ENCODE measurements at places on chromosomes 5 and 9.

- no peak for DNase-seq
Observed at GRCh38 chr5:95631255-95631958, 11.5 kb downstream of the GPR150 start.

DNA sequence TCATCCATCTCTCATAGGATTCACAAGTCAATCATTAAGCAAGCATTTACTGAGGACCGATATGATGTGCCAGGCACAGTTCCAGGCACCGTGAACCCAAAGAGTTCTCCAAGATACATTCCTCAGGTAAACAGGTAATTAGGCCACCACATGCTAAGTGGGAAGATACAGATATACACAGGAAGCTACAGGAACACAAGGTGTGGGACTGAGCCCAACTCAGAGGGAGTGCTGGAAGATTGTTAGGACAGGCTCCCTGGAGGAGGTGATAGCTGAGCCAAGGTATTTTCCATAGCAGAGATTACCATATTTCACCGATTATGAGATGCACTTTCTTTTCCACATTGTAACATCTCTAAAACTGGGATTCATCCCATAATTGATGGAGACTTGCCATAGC lies 31.4 kb upstream of the RAI14 start:
- no peak for DNase-seq

DNA sequence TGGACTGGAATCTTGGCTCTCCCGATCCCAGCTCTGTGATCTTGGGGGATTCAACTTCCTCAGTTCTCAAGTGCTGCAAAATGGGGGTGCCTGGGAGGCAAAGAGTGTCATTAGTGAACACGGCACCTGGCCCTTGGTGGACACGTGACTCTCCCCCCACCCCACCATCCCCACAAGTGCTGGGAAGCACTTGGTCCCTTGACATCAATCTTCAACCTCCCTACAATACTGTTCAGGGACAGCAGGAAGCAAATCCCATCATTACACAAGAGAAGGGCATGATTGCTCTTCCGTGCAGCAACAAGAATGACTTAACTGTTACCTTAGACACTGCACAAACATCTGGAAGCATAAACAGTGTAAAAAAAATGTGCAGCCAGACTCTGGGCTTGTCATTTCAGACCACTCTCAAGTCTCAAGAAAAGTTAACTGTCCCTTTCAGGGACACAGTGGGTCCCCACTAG lies 61.4 kb downstream of the PSMB7 start:
- no peak for DNase-seq

- no peak for DNase-seq
Observed at GRCh38 chr9:127979333-127980059, 1.3 kb downstream of the EEIG1 start.

GRCh38 chr5:54832045-54832444 lies 153.3 kb downstream of the ESM1 start:
- no peak for DNase-seq

DNA sequence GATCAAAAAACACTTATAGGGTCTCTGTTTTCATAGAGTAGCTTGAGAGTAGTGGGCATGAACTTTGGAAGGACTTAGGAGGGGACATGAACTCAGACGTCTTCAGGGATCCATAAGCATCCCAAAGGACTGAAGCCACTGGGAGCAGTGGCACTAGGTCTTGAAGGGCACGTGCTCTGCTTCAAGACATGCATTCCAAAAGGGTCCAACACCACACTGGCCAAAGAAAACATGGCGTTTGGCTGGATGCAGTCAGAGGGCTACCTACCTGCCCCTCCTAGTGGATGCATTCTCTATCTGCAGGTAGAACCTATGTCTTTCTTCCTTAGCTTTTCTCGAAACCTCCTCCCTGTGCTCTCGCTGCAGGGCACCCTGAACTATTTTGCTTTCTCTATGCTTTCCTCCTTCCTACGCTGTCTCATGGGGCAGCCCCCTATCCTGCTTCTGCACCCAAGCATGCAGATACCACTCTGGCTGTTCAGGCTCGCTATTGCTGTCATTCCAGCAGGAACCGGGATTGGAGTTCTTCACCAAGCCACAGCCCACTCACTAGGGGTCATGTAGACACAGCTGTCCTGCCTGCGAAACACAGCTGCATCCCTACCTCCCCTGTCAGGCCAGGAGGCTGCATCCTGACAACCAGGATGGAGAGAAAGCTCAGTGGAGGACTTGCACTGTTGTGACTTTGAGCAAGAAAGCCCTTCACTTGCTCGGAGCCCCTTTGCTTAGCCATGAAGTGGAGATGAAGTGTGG lies 11.9 kb downstream of the FAM240B start:
- no peak for DNase-seq

GRCh38 chr9:95920017-95920416 lies 44.5 kb downstream of the ERCC6L2 start:
- DNase-seq: no peak

DNA sequence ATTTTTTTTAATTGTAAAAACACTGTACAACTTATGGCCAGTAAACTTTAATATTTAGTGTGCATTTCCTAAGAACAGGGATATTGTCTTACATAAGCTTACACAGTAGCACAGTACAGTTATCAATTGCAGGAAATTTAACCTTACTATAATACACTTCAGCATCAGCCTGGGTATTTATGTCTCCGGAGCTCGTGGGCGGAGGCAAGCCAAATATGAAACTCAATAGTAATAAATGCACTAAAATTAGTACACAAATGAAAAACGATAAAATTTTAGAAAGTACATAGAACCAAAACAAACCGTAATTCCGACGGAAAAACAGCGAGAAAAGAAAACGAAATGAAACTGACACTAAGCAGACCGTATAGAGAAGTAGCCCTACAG lies 91.2 kb downstream of the ANXA2R start:
- DNase-seq: no peak

DNA sequence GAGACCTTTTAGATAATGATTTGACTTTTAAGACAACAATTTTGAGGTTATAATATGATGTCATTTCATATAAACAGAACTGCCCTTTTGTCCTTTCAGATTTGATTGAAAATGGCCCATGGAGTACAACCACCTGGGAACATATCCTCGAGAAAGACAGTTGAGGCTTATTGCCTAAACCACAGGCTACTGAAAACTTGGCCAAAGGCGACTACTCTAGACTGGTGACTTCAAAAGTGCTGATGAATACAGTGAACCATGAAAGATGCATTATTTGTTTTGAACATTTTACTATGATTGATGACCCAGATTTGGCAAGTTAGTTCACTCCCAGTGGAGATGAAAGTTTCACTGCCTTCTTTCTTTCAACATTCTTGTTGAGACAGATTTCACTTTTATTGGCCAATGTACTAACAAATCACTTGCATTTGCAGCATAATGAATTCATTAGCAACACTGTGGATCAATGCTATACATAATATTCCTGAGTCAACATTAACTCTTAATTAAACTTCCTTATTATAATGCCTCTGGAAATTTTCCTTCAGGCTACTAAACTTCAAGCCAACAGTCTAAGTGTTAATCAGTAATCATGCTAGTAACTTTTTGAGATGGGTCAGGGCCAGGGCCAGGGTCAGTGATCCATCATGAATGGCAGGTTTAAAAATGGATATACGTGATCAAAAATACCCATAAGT lies 480.3 kb downstream of the RAB3C start:
- no peak for DNase-seq

- DNase-seq: no peak
Observed at GRCh38 chr5:31148959-31149475, 44.5 kb upstream of the CDH6 start.

GRCh38 chr5:170571875-170572852 lies 68.3 kb downstream of the KCNIP1 start:
- no peak for DNase-seq

- no peak for DNase-seq
Observed at GRCh38 chr9:105188746-105189145, 55.7 kb upstream of the SLC44A1 start.

GRCh38 chr5:171601266-171601881 lies 181.9 kb downstream of the FGF18 start:
- peak; percentile 2 for DNase-seq

GRCh38 chr5:35745660-35746059 lies 111.0 kb upstream of the IL7R start:
- DNase-seq: no peak

DNA sequence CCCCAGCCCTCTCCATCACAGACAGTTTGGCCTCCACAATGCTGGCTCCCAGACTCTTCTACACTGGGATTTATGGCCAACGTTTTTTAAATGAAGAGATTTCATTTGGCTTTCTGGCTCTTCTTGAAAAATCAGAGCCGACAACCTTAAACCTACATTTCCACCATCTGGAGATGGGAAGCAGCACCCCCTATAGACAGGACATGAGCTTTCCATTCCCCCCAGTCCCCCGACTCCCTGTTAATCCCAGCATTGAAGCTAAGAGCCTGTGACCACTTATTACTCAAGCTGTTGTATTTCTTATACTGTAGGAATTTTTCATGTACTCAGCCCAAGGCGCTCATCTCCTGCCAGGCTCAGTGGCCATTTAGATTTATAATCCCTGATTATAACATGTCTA lies 34.0 kb upstream of the AFAP1L1 start:
- no peak for DNase-seq

GRCh38 chr9:77218612-77219011 lies 41.3 kb downstream of the VPS13A start:
- no peak for DNase-seq

- DNase-seq: peak; percentile 87
Observed at GRCh38 chr9:131755541-131756198, 15.8 kb upstream of the RAPGEF1 start.

- no peak for DNase-seq
Observed at GRCh38 chr9:136980669-136981478, 1.9 kb upstream of the LCNL1 start.

- no peak for DNase-seq
Observed at GRCh38 chr9:129094387-129095169, 13.7 kb downstream of the DOLPP1 start.

DNA sequence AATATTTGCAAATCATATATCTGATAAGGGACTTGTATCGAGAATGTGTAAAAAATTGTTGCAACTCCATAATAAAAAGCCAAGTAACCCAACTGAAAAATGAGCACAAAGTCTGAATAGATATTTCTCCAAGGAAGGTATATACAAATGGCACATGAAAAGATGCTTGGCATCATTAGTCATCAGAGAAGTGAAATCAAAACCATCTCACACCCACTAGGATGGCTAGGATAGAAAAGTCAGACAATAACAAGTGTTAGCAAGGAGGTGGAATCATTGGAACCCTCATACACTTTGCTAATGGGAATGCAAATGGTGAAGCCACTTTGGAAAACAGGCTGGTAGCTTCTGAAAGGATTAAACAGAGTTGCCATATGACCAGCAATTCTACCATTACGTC lies 182.7 kb downstream of the ERCC6L2 start:
- no peak for DNase-seq

- no peak for DNase-seq
Observed at GRCh38 chr9:90735952-90736351, 65.7 kb upstream of the SYK start.

- DNase-seq: no peak
Observed at GRCh38 chr9:74500584-74500924, 3.4 kb downstream of the RORB start.

Measured in CD4-positive, alpha-beta T cell treated with Interleukin-10 for 1 hour (primary cell).